Upper lobe of right lung (tissue), 1 donor: ENCODE measurements at places on chromosomes 5 and 9. TPM values are rescaled to one million over a fixed set of nuclear protein-coding genes. Genes with fewer than 3 reads are reported as not detected.
A peak's percentile ranks its signal among the peaks of the same experiment; 100 is the strongest.

Gene MYMK
- total RNA-seq = not detected

Gene CENPK
- 2.3 TPM for total RNA-seq

DNA sequence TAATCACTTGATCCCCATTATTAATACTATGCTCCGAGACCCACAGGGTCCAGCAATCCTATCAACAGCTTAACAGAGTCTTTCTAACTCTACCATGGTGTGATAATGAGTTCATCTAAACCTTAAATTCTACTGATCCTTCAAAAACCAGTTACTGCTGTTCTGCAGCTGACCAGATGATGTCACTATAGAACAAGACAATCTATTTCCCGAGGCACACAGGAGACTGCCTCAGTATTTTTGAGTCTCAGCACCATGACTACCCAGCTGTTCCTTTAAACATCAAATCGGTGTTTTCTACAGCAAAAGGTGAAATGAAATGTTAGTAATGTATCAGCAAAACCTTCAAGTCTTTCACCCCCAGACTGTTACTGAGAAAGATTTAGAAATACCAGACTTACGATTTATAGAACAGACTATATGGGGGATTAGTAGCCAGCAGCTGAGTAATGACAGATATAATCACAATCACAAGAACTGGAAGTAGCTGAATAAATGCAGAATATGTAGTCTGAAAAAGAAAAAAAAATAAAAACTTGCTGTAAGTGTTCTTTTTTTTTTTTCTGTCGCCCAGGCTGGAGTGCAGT is 16.9 kb downstream of the DNAJC18 start:
- no peak for DNase-seq

DNA sequence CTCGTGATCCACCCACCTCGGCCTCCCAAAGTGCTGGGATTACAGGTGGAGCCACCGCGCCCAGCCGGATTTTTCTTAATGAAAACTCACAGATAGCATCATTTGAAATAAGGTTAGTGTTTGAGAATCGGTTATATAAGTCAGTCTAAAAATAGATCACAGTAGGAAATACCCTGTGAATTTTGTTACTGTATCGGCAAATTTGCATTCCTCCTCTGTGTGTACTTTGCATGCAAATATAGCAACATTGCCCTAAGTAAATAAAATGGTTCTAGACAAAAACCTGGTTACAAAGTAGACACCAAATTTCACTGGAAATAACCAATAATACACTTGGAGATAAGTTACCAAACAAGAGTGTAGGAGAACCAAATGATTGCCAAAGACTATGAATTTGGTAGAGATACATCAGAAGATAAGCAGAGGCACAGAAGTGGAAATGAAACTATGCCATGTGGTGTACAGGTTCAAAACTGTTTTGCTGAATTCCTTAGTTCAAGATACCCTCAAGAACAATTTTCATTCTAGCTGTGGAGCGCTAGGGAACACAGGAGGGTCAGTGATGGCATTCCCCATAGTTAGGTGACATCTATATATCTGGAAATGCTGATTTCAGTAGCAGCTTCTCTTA is 58.1 kb downstream of the ICE1 start:
- DNase-seq = no peak

- no peak for DNase-seq
These were observed 526.0 kb upstream of the TRPC7 start for GRCh38 chr5:136891175-136891972.

- peak; percentile 20 for DNase-seq
These were observed 41.4 kb upstream of the RNU6ATAC start for GRCh38 chr9:134205672-134206310.

DNA sequence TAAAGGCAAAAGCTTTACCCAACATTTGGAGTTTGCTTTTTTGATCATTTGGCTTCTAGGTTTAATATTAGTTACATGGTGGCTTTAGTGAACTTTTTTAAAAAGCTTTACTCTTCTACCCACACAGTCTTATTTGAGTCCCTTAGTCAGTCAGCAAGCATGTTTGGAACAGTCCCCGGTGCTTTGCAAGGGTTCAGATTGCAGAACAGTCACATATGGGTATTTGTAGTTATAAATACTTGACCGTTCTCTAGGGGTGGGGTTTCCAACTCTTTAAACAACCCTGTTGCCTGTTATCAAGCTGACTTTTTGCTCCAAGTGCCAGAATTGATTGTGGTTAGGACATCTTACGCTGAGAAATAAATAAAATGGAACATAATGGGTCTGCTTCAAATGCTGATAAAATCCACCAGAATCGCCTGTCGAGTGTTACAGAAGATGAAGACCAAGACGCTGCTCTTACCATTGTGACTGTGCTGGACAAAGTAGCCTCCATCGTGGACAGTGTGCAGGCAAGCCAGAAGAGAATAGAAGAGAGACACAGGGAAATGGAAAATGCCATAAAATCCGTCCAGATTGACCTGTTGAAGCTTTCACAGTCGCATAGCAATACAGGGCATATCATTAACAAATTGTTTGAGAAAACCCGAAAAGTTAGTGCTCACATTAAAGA is at the start of gene CAVIN4:
Gene CAVIN4 (plus strand): TSS at position 304 of the 673 bp plus-strand sequence. CDS start 65 bp downstream, at position 369.
- DNase-seq = no peak

DNA sequence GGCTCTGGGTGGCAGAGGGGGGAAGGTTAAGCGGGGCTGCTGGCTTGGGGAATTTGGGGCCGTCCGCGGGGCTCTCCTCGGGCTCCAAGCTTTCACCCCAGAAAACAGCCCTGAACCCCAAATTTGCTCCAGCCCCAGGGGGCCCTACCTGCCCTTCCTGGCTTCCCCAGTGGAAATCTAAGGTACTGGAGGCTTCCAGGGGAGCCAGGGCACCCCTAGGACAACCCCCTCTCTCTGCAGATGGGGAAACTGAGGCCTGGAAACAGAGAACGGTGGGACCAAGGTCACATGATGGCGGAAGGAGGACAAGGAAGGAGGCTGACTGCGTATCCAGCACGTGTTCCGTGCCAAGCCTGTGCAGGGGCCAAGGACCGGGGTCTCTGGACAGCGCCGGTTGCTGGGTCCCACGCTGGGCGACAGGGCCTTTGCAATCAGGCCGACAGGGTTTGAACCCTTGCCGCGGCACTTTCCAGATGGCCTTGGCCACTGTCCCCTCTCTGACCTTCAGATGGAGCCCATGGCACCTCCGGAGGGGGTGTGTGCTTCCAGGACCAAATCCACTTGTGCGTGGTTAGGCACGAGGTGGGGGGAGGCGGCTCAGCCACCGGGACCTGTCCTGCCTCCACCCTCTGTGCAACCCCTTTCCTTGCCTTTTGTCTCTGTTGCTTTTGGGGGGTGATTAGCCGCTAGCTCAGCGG is 183.1 kb downstream of the C9orf50 start:
- no peak for DNase-seq

DNA sequence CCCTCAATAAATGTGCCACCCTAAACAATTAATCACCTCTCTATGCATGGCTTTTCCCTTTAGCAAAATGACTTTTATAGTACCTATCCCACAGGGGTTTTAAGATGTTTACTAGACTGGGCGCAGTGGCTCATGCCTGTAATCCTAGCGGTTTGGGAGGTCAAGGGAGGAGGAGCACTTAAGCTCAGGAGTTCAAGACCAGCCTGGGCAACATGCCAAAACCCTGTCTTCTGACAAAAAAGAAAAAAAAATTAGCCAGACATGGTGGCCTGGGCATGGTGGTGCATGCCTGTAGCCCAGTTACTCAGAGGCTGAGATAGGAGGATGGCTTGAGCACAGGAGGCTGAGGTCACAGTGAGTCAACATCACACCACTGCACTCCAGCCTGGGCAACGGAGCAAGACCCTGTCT is 13.5 kb downstream of the SH3TC2 start:
- no peak for DNase-seq

DNA sequence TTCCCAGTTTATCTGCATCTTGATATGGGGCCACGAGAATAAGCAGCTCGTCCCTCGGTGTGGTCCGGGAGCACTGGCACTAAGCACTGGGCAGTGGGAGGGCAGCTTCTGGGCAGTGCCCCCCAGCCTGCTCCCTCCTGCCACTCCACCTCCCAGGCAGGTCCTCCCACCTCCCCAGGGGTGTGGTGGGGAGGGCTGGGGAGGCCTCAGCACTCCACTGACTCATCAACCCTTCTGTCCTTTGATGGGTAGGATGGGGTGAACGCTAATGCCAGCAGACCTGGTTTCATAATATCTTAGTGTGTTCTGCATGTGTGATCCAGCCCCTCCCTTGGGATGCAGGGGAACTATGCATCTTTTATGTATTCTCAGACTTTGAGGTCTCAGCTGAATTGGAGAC is 62.2 kb upstream of the GNE start:
- no peak for DNase-seq

GRCh38 chr5:142643634-142644033 is 42.3 kb downstream of the FGF1 start:
- no peak for DNase-seq

GRCh38 chr5:108827131-108827530 is 79.4 kb downstream of the FER start:
- no peak for DNase-seq

DNA sequence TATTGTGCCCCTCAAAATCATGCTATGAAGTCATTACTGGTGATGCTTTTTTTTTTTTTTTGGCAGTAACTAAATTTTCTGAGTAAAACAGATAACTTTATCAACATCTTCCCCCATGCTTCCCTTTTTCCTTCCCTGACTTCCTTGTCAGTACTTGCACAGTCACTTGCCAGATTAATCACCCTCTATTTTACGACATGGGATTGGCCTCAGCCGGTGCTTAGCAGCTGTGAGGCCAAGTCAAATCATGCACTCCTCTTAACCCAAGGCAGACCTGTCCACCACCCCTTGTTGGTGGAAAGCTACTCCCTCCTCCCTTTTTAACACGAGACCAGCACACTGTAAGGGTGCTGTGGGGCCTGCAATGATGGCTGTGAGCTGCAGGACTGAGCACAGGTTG is 118.0 kb upstream of the OTULINL start:
- no peak for DNase-seq

GRCh38 chr5:124839371-124839998 is 93.0 kb upstream of the ZNF608 start:
- DNase-seq = no peak

DNA sequence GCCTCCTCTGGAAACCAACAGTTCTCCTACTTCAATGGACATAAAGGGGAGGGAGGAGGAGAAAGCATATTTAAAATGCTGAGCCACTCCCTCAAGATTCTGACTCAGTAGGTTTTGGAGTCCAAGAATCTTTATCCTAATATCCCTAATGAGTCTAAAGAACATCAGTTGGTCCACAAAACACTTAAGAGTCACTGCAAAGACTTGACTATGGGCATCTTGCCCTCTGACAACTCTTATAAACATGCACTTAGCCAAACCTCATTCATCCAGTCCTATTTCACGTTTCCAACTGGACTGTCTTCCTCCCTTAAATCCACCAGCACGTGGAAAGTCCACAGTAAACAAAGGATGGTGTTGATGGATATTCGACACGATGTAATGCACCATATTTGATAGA is 172.5 kb downstream of the FAM114A2 start:
- no peak for DNase-seq

DNA sequence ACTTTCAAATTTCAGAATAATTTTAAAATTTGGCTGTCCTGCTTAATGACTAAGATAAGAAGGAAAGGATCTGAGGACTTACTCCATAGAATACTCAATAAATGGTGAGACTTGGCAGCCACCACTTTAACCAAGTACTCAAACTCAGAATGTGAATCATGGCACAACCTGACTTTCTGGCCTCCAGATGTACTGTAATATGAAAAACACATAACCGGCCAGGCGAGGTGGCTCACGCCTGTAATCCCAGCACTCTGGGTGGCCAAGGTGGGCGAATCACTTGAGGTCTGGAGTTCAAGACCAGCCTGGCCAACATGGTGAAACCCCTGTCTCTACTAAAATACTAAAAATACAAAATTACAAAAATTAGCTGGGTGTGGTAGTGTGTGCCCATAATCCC is 10.0 kb upstream of the MARCHF6 start:
- no peak for DNase-seq

DNA sequence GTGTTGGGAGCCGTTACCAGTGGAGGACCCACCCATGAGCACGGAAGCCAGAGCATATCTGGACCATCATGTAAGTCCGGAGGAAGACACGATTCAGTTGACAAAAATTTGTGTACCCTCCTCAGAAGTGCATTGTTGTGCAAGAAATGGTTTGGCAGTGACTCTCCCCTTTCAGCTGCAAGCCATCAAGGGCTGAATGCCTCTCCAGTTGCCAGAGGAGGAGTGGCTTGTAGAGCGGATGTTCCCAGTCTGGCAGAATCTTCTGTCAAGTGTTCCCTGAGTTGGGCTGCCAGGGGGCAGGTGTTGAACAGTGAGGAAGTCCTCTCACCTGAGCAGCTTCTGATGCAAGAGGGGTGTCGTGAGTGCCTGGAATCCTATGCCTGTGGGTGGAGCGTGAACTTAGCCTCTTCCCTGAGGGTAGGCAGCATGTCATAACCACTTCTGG is 27.6 kb upstream of the CDKN2AIPNL start:
- DNase-seq = peak; percentile 89

DNA sequence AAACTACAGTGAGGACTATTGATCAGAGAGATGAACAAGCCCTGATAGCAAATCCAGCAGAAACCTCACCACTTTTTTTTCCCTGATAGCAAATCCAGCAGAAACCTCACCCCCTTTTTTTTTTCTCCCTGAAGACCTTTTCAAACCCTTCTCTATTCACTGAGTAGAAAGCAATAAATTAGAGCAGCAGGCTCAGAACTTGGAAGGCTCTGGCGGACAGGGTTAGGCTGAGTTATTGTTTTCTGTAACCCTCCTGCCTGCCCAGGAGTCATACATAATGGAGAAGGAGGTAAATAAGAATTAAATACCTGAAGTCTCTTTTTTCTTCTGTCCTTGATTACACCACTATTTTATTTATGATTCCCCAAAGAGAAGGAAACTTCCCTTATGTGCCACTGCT is 136.3 kb upstream of the SNX2 start:
- DNase-seq = no peak

DNA sequence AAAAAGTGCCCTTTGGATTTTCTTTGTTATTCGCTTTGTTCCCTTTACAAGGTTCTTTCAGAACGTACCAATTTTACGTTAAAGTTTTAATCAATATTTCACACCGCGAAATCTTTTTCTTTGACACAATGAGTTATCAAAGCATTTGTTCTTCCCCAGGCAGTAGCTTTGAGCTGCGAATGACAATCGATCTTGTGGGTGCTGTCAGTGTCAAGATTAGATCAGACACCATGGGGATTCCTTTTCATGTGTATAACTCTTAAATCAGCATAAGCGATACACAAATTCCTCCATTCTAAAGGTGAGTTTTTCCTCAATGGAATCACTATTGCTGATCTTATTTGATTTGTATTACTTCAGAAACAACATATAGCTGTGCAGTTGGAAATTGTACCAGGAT is 145.5 kb downstream of the ST8SIA4 start:
- DNase-seq = no peak

DNA sequence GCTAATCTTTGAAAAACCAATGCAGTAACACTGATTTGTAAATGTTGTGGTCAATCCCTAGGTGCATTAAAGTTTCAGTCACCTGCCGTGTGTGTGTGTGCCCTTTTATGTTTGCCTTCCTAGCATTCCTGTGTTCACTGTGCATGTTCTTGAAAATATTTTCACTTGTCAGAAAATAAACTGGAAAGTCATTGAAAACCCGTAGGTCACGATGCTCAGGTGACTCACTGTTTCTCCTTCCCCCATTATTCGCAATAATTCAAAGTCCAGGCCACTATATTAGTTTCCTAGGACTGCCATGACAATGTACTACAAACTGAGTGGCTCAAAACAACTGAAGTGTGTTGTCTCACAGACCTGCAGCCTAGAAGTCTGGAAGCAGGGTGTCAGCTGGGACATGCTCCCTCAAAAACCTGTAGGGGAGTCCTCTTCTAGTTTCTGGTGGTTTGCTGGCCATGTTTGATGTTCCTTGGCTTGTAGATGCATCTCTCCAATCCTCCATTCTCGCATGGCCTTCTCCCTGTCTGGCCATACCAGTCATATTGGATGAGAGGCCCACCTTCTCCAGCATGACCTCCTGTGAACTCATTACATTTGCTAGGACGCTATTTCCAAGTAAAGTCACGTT is 29.3 kb downstream of the MARVELD2 start:
- no peak for DNase-seq
